ENCODE measurements at places on chromosomes 2 and 18.
A peak's percentile ranks its signal among the peaks of the same experiment; 100 is the strongest.

- no peak for DNase-seq
These were observed 46.1 kb downstream of the SPRED2 start for GRCh38 chr2:65386344-65386743.

DNA sequence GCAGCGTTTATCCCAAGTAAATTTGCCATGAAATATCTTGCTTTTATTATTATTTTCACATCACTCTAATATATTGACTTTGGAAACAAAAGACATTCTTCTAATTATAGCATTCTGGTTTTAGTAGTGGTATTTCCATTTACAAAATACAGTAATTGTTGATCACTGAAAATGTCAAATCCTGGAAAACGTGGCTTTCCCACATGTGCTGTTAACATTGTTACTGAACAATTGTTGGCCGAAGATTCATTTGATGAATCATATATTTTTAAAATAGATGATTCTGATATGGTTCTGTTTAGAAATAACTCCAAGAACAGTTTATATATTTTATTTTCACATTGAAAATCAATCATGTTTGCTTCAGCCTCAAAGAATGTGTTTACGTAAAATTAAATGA is 32.9 kb downstream of the SP140 start:
- DNase-seq = no peak

DNA sequence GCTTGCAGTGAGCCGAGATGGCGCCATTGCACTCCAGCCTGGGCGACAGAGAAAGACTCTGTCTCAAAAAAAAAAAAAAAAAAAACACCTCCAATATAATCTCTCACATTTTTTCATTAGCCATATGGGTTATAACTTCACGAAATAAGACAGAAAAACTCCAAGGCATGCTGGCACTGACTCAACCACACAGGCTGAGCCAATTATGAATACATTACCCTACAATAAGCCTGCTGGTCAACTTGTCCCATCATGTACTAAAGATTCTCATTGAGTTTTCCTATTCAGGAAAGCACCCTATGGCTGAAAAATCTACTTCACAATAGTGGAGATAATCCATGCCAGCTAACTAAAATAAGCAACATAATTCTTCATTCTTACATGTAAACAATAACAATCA is 12.8 kb upstream of the MAP3K20 start:
- DNase-seq = no peak

GRCh38 chr2:133026536-133027177 is 356.7 kb upstream of the LYPD1 start:
- DNase-seq = no peak

DNA sequence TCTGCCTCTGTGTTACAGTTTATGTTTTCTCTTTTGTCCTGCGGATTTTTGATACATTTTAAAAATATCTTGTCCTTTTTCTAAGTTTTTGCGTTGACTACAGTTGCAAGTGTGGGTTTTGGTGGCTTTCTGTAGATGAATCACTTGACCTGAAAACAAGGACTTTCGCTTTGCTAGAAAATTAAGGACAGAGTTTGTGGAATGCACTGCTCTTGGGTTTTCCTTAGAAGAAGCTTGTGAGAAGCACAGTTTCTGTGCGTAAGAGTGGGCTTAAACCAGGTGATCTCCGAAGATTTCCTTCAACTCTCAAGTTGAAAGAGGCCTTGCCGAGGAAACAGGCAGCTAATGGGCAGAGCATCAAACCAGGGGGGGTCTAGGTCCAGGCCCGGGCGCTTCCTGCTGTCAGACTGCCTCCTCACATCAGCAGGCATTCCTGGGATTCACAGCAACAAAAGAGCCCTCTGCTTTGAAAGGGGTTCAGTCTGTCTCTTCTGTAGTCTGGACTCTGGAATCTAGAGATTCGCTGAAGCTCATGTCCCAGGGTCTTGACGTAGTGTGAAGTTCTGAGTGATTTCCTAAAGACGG is 17.3 kb downstream of the NCK2 start:
- DNase-seq = no peak

- no peak for DNase-seq
These were observed 26.0 kb upstream of the GALR1 start for GRCh38 chr18:77223653-77224052.

GRCh38 chr2:109463236-109463635 is 150.5 kb downstream of the SEPTIN10 start:
- no peak for DNase-seq

DNA sequence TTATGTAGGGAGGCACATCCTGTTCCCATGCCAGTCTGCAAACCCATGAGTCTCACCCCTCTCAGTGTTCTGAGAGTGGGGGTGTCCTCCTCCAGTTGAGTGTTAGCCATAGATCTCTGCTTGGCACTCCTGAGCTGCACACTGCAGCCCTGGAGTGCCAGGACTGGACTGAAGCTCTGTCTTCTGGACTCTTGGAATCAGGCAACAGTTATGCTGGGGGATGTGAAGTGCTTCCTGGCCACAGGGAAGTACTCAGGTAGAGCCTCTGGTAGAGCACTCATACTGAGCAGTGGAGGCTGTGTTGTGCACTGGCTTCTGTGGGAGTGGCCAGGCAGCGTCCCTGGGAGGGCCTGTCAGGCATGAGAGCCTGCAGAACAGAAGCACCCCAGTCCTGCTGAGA is 43.0 kb downstream of the SERPINB7 start:
- no peak for DNase-seq

- DNase-seq = no peak
These were observed 45.6 kb downstream of the PDE1A start for GRCh38 chr2:182381225-182381624.

- DNase-seq = no peak
These were observed 84.2 kb downstream of the SETBP1 start for GRCh38 chr18:44764863-44765262.

DNA sequence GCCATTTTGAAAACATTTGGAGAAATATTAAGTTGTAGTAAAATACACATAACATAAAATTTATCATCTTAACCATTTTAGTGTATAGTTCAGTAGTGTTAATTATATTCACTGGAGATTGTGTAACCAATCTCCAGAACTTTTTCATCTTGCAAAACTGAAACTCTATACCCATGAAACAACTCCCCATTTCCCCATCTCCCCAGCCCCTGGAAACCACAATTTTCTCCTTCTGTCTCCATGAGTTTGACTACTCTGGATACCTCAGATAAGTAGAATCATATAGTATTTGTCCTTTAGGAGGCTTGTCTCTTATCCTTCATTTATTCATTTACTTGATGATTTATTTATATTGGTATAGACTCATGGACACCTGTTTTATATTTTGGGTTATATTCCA is 392.9 kb downstream of the SETBP1 start:
- DNase-seq = no peak

GRCh38 chr2:233817995-233818638 is 36.2 kb downstream of the HJURP start:
- no peak for DNase-seq

- DNase-seq = peak; percentile 87
These were observed at the start of gene NAPG for GRCh38 chr18:10525697-10526560. Gene NAPG (plus strand): TSS chr18:10526027. CDS start chr18:10526103, 76 bp downstream.

DNA sequence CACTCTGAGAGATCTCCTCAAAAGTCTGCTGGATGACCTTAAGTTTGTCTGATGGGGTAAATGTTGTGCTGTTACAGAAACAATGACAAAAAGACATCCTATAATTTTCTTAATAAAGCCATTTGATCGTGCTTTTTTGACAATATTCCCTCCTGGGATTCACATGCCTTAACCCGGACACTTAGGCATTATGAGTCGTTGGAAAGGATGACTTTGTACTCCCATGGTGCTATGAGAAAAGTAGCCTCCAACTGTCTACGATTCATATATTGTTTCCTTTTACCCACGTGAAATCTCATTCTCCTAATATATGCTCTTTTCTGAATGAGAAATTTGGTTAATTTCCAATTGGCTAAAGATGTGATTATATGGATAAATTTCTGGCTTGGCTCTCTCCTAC is 6.1 kb upstream of the MPP4 start:
- DNase-seq = no peak

DNA sequence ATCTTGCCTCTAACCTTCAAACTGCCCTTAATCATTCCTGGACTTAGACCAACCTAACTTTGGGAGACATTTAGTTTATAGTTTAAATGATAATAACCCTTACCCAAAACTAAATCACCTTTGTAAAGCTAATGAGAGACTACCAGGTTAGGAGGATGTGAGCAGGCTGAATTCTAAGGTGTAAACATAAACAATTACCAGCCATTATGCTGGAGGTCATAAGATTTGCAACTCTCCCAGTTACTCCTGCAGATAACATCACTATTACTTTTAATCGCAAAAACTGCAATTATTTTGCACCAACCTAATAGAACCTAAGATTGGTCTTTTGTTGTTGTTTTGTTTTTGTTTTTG is 86.5 kb upstream of the MSH6 start:
- no peak for DNase-seq

- DNase-seq = no peak
These were observed 50.6 kb downstream of the THNSL2 start for GRCh38 chr2:88220718-88221117.

GRCh38 chr2:151097128-151097527 is 164.5 kb downstream of the RBM43 start:
- no peak for DNase-seq

- DNase-seq = no peak
These were observed 65.2 kb downstream of the PLCL1 start for GRCh38 chr2:197869501-197870111.

DNA sequence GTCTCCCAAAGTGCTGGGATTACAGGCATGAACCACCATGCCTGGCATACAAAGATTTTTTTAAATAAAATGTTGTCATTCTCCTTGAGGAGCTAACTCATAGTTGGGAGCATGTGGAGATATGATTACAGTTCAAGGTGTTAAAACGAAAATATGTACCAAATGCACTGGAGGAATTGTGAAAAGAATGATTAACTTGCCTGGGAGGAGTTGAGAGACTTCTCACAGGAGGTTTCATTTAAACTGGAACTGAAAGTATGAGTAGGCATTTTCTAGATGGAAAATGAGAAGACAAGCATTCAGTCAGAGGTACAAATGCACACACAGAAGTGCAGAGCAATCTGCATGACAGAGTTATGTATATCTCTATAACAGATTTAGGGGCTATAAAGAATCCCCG is 126.6 kb upstream of the PDE1A start:
- DNase-seq = no peak

GRCh38 chr18:75868031-75868430 is 440.5 kb upstream of the SMIM21 start:
- DNase-seq = no peak
